ENCODE measurements at places on chromosomes 5 and 9. TPM values are rescaled to one million over a fixed set of nuclear protein-coding genes. Genes with fewer than 3 reads are reported as not detected.

Gene FOXE1
- total RNA-seq, result 0.06 TPM

Gene PCDHA10
- under 0.01 TPM for total RNA-seq

Gene ZDHHC11B
- total RNA-seq, result not detected

Gene LPAR1
- total RNA-seq, result 0.53 TPM

Gene TMEM141
- total RNA-seq, result 69.7 TPM

Gene ISL1
- not detected for total RNA-seq

Gene XRCC4
- 10.0 TPM for total RNA-seq

Gene SHC3
- 7.3 TPM for total RNA-seq
